ENCODE measurements at places on chromosomes 2 and 18.

DNA sequence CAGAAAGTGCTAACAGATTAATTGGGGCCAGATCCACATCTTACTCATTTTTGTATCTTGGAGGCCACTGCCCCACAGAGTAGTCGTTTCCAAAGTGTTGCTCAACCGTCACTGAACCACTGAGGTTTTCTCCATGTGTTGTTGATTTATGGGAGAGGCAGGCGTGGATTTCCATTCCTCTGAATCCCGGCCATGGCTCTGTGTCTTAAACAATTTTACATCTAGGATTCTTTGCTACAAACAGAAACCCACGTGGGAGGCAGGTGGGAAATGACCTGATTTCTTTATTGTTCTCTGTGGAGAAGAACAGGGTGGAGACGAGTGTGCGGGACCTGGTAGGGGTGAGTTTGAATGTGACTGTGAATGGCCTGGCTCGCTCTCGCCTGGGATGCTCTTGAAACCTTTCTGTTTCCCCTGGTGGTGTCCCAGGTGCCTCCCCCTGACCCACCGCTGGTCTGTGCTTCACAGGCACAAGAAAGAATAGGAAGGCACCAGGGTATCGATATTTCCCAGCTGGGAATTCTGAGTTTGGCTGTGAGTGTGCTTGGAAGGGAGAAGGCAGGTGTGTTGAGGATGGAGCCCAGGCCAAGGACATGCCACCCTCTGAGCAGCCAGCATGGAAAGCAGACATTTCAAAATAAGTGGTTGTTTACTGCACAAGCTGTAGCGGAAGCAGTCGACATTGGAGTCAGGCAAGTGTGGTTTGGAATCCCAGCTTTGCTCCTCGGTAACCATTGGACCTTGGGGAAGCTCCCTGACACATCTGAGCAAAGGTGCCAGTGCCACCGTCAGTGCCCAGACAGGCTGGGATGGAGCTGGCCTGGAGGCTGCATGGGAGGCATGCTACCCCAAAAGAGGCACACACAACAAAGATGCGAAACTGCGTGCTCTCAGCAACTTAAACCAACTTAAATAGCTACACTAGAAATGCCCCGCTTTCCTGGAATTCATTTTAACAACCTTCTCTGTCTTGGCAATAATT is 50.0 kb downstream of the LPIN1 start:
- no peak for DNase-seq

GRCh38 chr2:73174941-73175662 is 27.3 kb upstream of the NOTO start:
- no peak for DNase-seq

- DNase-seq = no peak
Observed at GRCh38 chr2:77520641-77521547, 1.3 kb downstream of the LRRTM4 start.

DNA sequence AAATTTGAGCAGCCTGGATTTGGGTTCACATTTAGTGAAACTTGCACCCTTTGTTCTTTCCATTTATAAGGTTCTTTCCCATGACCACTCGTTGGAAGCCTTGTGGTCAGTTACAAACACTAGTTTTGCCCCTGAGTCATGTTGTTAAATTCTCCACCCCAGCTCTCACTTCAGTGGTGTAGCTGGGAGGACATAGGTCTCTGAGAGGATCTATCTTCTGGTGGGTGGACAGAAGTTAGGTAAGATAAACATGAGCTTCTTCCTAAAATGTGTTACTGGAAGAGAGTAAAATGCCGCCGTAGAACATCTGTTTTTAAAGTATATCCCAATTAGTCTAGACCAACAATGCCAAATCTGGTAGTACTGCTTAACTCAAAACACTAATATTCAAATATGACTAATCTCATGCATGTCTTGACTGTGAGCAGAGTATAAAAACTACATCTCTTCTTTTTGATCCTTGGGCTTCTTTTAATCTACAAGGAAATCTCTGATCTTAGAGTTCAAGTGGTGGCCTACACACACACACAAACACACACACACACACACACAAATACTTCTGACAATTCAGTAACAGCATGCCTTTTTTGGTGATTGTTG is 162.6 kb upstream of the FN1 start:
- DNase-seq = no peak

DNA sequence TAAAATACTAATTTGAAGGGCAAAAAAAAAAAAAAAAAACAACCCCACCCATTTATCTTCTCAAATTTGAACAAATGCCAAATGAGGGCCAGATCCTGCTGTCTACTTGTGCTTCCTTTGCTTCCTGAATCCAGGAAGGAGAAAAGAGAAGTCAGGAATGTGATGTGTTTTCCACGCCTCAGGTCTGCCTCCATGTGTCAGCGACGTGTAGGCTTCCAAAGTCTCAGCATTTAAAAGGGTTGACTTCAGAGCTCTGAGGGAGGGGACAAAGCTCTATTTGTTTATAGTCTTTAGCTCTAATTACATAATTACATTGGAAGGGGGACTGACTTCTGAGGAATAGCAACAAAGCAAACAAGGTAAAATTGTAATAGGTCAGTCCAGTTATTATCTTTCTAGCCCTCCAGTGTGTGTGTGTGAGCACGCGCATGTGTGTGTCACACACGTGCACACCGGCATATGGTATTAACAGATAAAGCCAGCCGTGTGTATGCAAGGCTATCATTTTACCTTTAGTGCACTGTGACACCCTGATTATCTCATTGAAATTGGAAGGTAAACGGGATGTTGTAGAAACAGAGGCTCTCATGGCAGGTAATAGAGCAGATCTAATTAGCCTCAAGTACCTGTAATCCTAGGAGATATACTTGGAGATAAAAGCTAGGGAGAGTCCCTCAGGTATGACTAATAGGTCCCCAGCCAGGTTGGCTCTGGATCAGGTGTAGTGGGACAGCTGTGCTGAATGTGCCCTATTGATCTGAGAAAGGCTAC is 911.4 kb upstream of the ZEB2 start:
- DNase-seq = no peak

- DNase-seq = no peak
Observed at GRCh38 chr2:235170016-235170415, 218.2 kb downstream of the SH3BP4 start.

DNA sequence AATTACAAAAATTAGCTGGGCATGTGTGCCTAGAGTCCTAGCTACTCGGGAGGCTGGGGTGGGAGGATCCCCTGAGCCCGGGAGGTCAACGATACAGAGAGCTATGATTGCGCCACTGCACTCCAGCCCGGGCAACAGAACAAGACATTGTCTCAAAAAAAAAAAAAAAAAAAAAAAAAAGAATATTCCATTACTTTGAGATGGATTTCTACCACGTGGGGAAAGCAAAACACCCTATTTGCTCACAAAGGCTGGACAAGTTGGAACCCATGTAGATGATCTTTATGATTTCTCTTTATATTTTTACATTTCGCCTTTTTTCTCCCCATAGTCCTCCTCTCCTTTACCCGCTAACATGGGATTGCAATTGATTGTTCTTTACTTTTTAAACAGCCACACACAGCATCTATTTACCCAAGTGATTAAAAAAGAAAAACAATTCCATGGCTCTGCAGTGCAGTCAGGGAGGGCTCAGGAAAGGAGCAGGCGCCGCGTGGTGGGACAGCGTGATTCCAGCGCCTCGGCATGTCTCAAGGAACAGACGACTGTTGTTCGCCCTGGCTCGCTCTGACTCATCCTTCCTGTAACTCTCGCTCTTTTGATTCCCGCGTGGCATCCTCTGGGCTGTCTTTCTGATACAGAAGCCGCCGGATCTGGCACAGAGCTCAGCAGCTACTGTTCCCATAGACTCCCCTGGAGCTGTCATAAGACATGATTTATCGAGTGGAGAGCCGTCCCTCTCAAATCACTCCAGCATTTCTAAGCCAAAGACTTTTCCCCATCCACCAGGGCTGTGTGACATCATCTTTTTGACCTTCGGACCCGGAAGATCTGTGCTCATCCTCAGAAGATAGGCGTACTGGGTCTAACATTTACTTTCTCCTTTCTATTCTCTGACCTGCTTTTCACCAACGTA is 230.4 kb upstream of the AGAP1 start:
- no peak for DNase-seq

GRCh38 chr2:43026426-43027096 is 199.8 kb downstream of the ZFP36L2 start:
- DNase-seq = no peak

- DNase-seq = no peak
Observed at GRCh38 chr2:221562226-221562625, 9.9 kb downstream of the EPHA4 start.

DNA sequence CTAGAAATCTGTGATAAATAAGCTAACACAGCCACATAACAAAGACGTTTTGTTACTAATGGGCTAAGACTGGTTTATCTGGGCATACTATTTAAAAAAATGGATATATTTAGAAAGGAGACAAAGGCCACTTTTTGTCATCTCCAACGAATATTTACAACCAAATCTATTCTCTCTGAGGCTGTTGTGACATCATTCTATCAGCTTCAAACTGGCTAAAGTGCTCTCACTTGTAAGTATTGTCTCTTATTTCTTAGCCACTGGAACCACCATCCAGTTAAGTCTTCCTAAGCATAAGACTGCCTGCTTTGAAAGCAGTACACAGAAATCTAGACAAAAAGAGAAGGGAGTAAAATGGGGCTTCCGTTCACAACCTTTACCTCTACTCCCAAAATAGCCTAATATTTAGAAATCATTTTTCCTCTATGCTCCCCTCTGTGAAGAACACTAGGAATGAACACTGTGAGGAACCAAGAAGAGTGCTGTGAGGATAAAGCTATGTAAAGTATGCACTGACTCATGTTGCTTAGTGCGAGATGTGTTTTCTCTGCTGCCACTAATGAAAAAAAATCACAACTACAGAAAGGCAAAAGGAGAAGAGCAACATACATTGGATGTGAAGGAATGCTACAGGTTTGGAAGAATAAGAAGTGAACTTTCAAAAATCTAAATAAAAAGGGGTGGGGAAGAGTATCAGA is 264.1 kb downstream of the EXOC6B start:
- no peak for DNase-seq

DNA sequence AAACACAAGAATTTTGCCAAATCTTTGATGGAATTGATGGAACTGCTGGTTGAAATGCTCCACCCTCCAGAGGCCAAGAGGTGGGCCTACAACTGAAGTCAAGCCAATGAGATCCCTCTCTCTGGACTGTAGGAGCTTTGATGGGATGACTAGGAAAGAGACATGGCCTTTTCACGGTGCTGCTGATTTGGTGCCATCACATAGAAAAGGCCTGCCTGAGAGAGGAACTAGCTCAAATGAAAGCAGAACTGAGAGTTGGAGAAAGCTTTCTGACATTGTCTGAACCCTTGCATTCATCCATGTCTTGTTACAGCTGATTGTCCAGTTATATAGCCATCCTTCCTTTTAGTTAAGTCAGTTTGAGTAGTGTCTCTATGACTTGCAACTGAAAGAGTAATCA is 283.8 kb upstream of the LYPD1 start:
- DNase-seq = no peak

GRCh38 chr18:46097801-46098615 is at the start of gene ATP5F1A:
ATP5F1A (minus strand) TSS chr18:46098296; CDS start chr18:46098231, 65 bp downstream.
- peak; percentile 70 for DNase-seq

DNA sequence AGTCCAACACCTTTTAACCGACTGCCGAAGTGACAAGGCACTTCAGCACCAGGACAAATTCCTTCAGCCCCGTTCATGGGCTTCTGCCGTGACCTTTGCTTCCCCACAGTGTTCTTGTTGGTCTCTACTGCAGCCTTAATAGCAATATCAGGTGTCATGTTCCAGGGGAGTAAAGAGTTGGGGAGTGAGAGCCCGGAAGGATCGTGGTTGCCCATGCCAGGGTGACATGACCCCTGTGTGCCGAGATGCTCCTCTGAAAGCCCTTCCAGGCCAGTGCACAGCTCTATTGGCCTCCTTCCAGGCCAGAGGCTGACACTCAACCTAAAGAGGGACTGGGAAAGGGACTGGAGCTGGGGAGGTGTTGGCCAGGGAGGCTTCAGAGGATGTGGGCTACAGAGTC is 279.2 kb downstream of the CYRIA start:
- DNase-seq = no peak

- DNase-seq = no peak
Observed at GRCh38 chr2:197254776-197255530, 55.6 kb downstream of the ANKRD44 start.

DNA sequence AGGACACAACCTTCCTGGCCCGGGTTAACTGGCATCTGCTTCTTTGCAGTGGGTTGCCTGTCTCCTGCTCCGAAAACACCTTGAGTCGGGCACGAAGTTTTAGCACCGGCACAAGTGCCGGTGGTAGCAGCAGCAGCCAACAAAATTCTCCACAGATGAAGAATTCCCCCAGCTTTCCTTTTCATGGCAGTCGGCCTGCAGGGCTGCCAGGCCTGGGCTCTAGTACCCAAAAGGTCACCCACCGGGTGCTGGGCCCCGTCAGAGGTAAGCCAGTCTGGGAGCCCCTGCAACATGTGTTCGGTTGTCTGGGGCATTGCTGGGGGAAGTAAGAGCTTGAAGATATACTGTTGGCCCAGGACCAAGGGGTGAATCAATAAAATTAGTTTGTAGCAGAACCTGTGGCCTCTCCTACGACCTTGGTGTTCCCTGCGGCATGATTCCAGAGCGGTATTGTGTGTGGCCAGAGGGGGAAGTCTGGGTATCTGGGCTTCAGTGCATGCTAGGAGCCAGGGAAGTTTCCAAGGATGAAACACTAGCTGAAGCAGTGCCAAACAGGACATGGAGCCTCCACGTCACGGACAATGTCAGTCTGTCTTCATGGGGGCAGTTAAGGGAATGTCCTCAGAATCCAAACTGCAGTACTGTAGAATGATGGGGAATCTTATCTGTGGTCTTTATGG is 7.8 kb downstream of the AGBL5 start:
- DNase-seq = no peak

GRCh38 chr18:74803117-74803516 is 205.4 kb downstream of the ZNF407 start:
- no peak for DNase-seq

DNA sequence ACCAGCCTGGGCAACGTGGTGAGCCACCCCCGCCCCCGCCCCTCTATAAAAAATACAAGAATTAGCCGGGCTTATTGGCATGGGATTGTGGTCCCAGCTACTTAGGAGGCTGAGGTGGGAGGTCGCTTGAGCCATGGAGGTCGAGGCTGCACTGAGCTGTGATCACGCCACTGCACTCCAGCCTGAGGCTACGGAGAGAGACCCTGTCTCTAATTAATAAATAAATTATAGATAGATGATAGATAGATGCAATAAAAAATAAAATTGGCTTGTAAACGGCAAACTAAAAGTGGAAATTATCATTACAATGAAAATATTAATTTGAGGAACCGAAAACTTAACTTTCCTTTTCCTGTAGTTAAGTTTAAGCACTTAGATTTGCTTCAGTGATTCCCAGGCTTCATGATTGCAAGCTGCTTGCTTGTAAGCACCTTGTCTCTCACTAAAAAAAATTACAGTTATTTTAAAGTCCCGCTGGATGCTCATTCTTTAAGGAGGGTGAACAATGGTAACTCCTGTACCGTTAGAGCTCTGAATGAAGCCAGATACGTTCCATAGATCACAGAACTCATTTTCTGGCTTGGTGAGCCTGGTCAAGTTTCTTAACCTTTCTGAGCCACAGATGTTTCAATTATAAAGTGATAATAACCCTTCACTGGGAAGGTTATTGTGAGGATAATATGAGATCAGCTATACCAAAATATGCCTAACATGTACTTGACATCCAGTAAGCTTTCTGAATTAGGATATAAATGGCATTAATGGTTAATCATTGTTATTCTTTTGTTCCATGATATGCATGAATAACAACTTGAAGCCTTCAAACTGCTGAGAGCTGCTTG is 9.3 kb upstream of the NARS1 start:
- DNase-seq = no peak

All from activated CD4-positive, alpha-beta T cell treated with anti-CD3 and anti-CD28 coated beads for 24 hours (primary cell).